ENCODE measurements at places on chromosomes 5 and 9.

GRCh38 chr5:176542596-176543427 lies 5.6 kb upstream of the RNF44 start:
- peak; percentile 11 for DNase-seq

DNA sequence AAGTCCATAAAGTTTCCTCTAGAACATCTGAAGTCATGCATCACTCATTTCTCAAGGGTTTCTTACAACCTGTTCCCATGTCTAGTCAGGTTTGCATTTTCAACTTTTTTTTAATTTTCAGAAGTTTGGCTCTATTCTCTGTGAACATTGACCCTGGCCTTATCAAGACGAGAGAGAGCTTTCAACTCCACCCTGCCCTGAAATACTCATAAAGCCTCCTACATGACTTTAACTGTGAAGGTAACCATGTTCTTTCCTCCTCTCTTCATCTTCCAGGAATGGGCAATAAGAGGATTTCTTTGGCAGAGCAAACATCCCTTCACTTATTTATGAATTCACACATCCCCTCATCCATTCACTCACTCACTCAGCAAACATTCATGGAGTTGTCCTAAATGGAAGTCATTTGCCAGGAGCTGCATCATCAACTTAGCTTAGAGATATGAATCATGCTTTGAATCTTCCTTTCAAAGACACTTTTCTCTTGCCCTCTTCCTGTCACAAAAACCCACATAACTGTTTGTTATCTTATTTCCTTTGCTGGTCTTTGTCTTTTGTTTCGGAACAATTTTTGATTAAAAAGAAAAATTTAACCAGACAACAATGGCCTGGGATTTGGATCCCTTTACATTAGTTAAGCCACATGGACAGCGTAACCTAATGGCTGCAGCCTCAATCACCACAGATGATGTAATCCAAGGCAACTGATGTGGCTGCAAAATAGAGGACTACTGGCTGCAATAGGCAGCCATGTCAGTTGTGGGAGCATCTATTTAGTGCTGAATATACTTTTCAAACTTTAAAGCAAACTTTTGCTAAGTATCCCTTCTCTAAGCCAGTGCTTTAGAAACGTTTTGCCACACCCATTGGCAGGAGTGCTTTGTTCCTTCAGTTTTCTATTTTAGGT lies 43.0 kb upstream of the GNAQ start:
- DNase-seq = no peak

GRCh38 chr9:132048201-132048600 lies 31.5 kb downstream of the MED27 start:
- DNase-seq = no peak

DNA sequence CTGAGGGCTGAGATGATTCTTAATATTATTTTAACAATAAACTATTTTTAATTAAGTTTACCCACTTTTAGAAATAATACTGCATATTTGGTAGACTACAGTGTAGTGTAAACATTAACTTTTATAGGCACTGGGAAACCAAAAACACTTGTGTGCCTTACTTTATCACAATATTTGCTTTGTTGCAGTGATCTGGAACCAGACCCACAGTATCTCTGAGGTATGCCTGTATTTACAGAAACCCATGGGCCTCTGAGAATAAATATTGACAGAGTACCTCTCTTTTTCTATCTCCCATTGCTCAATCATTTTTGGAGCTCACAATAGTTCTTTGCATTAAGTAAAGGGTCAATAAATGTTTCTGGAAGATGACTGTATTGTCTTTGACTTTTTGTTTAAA lies 73.3 kb downstream of the SLCO4C1 start:
- no peak for DNase-seq

- no peak for DNase-seq
Observed at GRCh38 chr5:154948313-154948712, 7.4 kb downstream of the MRPL22 start.

DNA sequence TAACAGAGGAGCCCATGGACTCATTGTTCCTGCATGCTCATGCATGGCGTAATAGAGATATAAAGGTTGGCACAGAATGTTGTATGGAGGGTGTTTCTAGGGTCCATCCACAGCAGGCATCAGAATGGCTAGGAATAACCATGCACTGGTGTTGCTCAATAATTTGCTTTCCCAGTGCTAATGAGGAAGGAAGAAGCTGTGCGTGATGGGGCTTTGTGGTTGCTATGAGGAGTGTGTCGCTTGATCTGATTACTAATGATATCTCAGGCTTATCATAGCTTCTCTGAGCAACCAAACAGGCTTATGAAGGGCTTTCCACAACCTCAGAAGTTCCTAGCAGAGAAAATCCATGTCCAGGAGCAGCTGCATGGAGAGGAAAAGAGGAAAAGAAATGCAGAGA lies 151.3 kb upstream of the TRPC7 start:
- DNase-seq = no peak

DNA sequence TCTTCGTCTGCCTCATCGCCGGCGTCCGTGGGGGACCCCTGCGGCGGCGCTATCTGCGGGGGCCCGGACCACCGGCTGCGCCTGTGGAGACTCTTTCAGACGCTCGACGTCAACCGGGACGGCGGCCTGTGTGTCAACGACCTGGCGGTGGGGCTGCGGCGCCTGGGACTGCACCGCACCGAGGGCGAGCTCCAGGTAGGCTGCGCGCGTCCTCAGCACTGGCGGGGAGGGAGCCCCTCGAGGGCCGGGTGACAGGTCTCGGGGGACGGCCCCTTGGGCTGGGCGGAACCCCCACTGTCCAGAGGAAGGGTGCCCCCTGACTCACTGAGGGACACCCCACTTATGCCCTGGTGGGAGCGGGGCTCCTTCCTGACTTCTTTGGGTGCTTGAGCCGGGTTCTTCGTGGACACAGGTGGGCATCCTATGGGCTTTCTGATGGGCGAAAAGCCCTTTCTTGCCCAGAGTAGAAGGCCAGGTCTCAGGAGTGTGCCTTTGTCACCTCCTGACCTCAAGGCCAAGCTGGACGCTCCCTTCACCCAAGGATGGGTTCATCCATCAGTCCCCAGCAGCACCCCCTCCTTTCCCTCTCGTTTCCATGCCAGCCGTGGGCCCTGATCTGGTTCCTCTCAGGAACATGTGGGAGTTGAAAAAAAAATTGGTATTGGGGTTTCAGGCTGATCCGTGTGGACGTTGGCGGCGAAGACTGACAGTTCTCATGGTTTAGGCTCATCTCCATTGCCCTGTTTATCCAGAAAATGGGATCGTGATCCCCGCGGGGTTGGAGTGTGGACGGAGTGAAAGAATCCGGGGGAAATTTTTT lies 564 bp downstream of the SLC25A25 start:
- DNase-seq = no peak

GRCh38 chr5:113875096-113875495 lies 361.6 kb downstream of the YTHDC2 start:
- no peak for DNase-seq

DNA sequence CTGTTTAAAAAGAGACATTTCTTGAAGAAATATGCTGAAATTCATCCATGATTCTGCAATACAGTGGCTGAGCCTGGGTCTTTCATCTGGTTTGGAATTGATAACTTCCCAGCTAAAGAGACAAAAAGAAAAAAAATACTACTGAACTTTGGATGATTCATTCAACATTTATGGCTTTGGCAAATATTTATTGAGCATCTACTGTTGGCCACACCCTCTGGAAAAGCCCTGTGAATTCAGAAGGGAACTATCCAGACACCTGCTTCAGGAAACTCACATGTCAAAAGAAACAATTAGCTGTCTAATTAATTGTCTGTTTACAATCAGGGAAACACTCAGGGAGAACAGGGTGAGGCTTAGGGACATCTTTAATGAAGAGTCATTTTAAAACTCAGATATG lies 17.8 kb upstream of the ZNF622 start:
- no peak for DNase-seq

DNA sequence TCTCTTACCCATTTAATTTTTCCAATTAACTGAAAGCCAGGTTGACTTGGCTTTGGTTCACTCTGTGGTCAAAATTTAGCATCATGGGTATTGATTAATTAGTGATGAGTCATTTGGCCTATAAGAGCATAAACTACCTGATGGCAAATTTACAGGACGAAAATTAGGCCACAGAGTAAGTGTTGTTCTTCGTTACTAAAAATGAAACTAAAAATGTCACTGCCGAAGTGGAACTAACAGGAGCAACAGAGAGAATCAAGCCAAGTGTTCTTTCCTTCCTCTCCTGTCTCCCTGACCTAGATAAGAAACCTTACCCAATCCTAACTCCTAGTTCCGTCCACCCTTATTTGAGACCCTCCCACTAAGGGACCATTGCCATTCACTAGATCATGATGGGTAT lies 176.9 kb downstream of the RAB3C start:
- DNase-seq = no peak

DNA sequence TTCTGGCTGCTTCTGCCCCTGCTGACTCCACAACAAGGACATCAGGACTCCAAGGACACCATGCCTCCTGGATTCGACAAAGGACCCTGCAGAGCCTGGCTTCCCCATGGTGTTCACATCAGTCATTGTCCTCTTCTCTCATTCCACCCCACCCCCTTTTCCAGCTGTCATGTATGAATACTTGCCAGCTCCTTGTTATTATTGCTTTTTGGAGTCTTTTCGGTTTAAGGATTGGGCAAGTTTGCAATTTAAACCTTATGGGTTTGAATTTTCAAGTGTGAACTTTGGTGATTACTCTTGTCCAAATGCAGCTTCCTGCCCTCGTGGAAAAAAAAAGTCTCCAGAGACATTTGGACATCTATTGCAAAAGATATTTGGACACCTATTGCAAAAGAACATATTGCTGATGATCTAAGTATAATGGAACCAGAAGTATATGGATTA lies 14.2 kb upstream of the LVRN start:
- no peak for DNase-seq

- no peak for DNase-seq
Observed at GRCh38 chr9:98484162-98484561, 224.6 kb downstream of the GABBR2 start.

DNA sequence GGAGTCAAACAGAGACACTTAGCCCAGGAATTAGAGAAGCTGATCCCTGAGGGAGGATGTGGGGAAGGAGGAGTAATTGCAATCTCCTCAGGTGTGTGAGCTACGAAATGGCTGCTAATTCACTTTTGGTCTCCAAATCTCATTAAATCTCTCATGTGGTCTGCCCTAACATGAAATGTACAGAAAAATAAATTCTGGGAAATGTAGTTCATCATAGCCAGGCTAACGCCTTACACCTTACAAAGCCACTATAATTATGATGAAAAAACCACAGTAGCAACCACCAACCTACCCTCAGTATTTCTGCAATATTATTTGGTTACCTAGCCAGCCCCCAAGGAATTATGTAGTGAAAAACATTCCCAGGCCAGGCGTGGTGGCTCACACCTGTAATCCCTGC lies 354.0 kb downstream of the TMEM167A start:
- DNase-seq = no peak

Data from activated effector memory CD4-positive, alpha-beta T cell treated with Interleukin-2 at 50 U/mL for 16 hours (primary cell).